ENCODE measurements at places on chromosomes 12 and 14.

DNA sequence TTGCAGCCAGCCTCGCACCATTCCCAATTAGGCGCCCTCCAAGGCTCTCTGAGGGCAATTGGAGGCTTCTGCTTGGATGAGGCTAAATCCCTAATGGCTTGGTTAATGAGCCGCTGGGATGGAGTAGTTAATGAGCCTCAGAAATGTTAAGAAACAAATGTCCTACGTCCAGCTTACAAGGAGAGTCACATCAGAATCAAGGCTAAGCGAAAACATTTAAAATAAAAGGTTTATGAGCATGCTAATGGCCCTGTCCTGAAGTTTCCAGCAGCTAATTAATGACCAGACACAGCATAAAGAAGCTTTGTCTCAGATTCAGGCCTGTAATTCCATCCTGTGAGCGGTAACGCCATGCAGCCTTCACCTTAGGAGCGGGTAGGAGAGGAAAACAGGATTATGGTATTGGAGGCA, 200.7 kb upstream of the BCL2L14 start:
- DNase-seq, result no peak
- H3K27ac ChIP-seq, result no peak overlapping the region
- no peaks in the 10 kb centered on the region for H3K27me3 ChIP-seq
- H3K4me3 ChIP-seq, result no peak overlapping the region
- H3K4me1 ChIP-seq, result peaks cover 3% of the 10 kb centered on the region
- peaks cover 61% of the 10 kb centered on the region for H3K36me3 ChIP-seq

DNA sequence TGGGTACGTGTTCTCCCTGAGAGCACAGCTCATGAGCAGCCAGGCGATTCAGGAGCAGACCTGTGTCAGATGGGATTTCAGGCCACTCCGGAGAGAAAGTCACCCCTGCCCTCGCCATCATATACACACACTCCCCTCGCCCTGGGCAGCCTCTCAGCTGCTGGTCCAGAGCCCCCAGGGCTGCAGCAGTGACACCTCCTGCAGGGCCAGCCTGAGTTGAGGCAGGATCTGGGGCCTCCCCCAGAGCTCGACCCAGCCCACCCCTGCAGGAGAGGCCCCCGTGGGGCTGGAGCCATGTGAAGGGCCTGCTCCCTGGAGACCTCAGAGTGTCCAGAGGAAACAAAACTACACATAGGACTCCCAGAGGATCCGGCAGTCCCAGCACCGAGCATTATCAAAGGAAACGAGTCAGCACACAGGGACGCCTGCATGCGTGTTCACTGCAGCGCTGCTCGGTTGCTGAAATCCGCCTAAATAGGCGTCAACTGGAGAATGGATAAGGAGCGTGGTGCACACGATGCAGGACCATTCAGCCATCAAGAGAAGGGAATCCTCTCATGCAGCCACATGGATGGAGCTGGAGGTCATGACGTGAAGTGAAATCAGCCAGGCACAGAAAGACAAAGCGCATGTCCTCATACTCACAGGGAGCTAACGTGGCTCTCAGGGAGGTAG, 104.0 kb downstream of the TNFAIP2 start:
- H3K27me3 ChIP-seq, result peaks cover 40% of the 10 kb centered on the region
- no peak for DNase-seq
- H3K27ac ChIP-seq, result no peak overlapping the region
- H3K36me3 ChIP-seq, result no peaks in the 10 kb centered on the region
- H3K4me1 ChIP-seq, result no peaks in the 10 kb centered on the region
- no peak overlapping the region for H3K4me3 ChIP-seq

GRCh38 chr12:48972213-48972951, 847 bp upstream of the WNT10B start:
- H3K27me3 ChIP-seq, result peaks cover 96% of the 10 kb centered on the region
- H3K27ac ChIP-seq, result no peak overlapping the region
- DNase-seq, result no peak
- H3K36me3 ChIP-seq, result no peaks in the 10 kb centered on the region

GRCh38 chr12:56716458-56716857, 8.6 kb downstream of the NACA start:
- H3K27ac ChIP-seq, result peak overlapping the region; percentile 90
- peaks cover 48% of the 10 kb centered on the region for H3K36me3 ChIP-seq
- H3K4me1 ChIP-seq, result peaks cover 45% of the 10 kb centered on the region
- H3K4me3 ChIP-seq, result no peak overlapping the region
- H3K27me3 ChIP-seq, result no peaks in the 10 kb centered on the region
- DNase-seq, result no peak

- peaks cover 33% of the 10 kb centered on the region for H3K36me3 ChIP-seq
- no peaks in the 10 kb centered on the region for H3K27me3 ChIP-seq
- no peak for DNase-seq
- no peak overlapping the region for H3K27ac ChIP-seq
These were observed 87.0 kb downstream of the HMGA2 start for GRCh38 chr12:65911321-65911720.

GRCh38 chr12:74424778-74425177, 112.9 kb upstream of the ATXN7L3B start:
- H3K4me3 ChIP-seq, result no peak overlapping the region
- H3K27ac ChIP-seq, result no peak overlapping the region
- H3K27me3 ChIP-seq, result no peaks in the 10 kb centered on the region
- H3K36me3 ChIP-seq, result no peaks in the 10 kb centered on the region
- no peaks in the 10 kb centered on the region for H3K4me1 ChIP-seq

DNA sequence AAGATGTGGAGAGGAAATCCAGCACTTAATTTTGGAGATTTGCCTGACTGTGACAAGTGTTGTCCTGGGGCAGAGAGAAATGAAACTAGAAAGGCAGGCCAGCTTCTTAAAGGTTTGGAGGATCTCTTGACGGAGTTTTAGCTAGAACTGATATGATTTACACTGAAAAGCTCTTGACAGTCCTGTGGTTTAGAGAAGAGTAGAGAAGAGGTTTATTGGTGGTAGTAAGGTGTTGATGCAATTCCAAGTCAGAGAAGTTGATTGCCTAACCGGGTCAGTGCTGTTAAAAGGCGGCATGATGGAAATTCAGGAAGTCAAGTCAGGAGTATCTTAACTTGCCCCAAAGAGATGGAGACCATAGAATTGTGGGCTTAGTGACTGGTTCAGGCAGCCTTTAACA, 89.0 kb upstream of the TRAF3 start:
- peaks cover 3% of the 10 kb centered on the region for H3K36me3 ChIP-seq
- H3K27me3 ChIP-seq, result no peaks in the 10 kb centered on the region
- no peak overlapping the region for H3K4me3 ChIP-seq

DNA sequence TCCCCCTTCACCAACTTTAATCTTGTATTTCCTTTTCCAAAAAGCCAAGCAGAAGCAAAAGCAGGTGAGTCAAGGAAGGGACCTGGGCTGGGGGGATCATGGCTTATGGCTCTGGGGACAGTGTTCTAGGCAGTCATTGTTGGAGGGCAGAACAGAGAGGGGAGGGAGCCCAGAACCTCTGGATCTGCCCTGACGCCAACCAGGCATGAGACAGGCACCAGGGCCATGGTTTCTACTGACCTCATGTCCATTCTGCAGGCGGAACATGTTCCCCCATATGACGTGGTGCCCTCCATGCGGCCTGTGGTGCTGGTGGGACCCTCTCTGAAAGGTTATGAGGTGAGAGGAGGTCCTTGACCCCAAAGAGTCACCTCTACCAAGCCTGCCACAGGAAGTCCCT, 6.6 kb downstream of the CACNB3 start:
- peaks cover 6% of the 10 kb centered on the region for H3K36me3 ChIP-seq
- no peaks in the 10 kb centered on the region for H3K27me3 ChIP-seq
- peaks cover 1% of the 10 kb centered on the region for H3K4me1 ChIP-seq

- peaks cover 26% of the 10 kb centered on the region for H3K27me3 ChIP-seq
- H3K36me3 ChIP-seq, result no peaks in the 10 kb centered on the region
- no peak for DNase-seq
- no peak overlapping the region for H3K4me3 ChIP-seq
- H3K4me1 ChIP-seq, result peaks cover 2% of the 10 kb centered on the region
- no peak overlapping the region for H3K27ac ChIP-seq
These were observed 47.6 kb downstream of the NINJ2 start for GRCh38 chr12:615620-616019.

GRCh38 chr14:65461730-65462129, 49.2 kb downstream of the FUT8 start:
- no peak overlapping the region for H3K27ac ChIP-seq
- DNase-seq, result no peak
- H3K36me3 ChIP-seq, result peaks cover 12% of the 10 kb centered on the region
- H3K27me3 ChIP-seq, result peaks cover 4% of the 10 kb centered on the region
- peaks cover 8% of the 10 kb centered on the region for H3K4me1 ChIP-seq

DNA sequence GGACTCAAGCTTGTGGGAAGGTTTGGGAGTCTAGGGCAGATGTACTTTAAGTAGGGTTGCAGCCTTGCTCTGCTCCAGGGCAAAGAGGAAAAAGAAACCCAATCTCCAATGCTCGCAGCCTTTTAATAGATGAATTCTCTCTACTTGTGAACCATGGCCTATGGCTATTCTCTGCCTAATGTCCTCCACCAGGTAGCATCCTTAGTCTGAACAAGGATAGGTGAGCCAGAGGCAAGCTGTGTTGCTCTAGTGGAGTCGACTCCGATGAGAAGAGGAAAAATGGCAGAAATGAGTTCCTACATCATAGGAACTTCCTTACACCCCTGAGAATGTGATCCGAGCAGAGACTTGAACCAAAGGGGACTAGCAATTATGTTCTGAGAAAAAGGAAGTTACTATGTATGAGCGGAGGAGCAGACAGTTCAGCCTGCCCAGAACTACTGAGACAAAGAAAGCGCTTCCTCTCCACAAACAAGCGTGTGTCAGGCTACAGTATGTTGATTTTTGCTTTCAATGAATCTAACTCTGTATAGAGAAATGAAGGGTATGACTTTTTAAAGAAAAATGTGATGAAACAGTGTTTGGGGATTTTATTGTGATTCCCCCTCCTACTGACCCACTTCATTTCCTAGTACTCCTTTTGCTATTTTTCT, 153.6 kb upstream of the ARID2 start:
- H3K27me3 ChIP-seq, result peaks cover 27% of the 10 kb centered on the region
- peaks cover 10% of the 10 kb centered on the region for H3K4me1 ChIP-seq
- no peak overlapping the region for H3K27ac ChIP-seq
- no peak for DNase-seq

DNA sequence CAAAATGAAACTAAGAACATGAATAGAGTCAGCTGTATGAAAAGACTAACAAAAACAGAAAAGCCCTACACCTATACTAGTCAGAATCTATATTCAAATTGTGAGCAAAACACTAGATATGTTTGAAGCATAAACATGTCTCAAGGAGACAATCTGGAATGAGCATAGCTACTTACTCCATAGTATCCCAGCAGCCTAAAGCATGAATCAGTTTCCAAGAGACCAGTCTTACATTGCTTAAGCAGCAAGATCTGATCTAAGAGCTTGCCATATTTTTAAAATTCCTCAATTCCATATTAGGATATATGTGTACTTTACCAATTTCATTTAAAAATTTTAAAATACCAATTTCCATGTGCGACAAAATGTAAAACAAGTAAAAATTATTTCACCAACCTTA, 7.7 kb downstream of the CAPS2 start:
- H3K36me3 ChIP-seq, result no peaks in the 10 kb centered on the region
- no peaks in the 10 kb centered on the region for H3K27me3 ChIP-seq
- no peak overlapping the region for H3K4me3 ChIP-seq
- peaks cover 4% of the 10 kb centered on the region for H3K4me1 ChIP-seq
- no peak overlapping the region for H3K27ac ChIP-seq

DNA sequence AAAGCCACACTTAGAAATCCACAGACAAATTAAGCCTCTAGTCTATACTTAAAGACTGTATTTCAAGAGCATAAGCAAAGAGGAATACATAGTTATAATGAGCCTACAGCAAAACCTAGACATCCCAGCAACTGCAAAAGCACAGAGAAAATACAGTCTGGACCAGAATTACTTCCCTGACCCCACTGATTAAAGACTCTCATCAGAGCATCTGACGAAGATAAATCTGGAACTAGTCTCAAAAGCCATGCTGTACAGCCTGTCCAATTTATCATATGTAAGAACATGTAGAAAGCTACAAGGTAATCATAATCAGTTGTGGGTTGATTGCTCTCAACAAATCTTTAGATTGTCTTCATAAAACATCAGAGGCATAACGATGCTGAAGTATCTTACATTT, 285.1 kb upstream of the CAND1 start:
- H3K4me3 ChIP-seq, result no peak overlapping the region
- peaks cover 11% of the 10 kb centered on the region for H3K4me1 ChIP-seq
- H3K27ac ChIP-seq, result no peak overlapping the region
- H3K36me3 ChIP-seq, result no peaks in the 10 kb centered on the region
- no peak for DNase-seq
- H3K27me3 ChIP-seq, result no peaks in the 10 kb centered on the region

DNA sequence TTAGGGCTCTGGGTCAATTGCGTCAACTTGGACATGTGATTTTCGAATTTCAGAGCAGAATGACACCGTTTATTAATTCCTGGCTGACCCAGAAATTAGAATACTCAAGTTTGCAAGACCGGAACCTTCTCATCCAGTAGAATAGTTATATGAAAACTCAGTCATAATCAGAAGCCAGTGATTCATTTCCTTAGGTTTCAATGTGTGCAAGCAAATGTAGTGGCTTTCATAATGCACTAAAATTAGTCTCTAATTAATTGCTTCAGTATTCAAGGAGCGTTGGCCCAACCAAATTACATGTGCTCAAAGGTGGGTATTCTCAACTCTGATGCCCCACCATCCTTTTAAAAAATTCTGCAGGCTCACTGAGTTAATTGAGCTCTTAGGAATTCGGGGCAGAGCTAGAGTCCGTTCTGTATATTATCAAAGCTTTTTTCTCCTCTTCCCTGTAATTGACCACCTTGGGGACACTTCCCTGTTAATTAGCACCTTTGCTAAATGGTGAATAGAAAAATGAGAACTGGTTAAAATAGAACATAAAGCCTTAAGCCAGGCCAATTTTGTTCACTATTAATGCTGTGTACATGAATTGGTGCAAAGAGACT, 55.4 kb downstream of the DAO start:
- H3K4me1 ChIP-seq, result no peaks in the 10 kb centered on the region
- peaks cover 22% of the 10 kb centered on the region for H3K27me3 ChIP-seq
- H3K27ac ChIP-seq, result no peak overlapping the region
- no peaks in the 10 kb centered on the region for H3K36me3 ChIP-seq
- H3K4me3 ChIP-seq, result no peak overlapping the region

DNA sequence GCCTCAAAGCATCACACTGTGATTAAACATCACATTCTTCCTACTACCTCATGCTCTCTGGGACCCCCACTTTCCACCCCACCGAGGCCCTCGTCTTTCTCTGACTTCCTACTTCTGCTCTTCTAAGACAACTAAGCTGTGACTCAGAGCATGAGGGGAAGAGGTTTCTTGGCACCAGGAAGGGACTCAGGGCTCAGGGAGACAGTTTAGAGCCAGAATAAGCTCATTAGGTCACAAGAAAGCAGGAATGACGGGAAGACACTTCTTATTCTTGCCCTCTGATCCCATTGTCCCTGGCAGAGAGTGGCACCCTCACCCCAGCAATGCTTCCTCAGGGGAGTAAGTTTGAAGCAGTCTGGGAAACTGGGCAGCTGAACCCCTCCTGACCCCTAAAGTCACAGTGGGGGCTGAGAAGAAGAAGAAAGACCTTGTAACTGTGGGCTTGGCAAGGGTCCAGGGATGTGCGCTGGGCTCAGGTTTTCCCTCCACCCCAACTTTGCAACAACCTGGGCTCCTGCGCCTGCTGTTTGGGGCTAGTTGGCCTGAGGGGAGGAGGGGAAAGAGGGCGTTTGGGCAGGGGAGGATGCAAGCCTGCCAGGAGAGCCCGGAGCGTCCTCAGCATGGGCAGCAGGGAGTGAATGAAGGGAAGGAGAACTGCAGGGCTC, 64.6 kb upstream of the ACTN1 start:
- peaks cover 14% of the 10 kb centered on the region for H3K4me1 ChIP-seq
- peaks cover 11% of the 10 kb centered on the region for H3K27me3 ChIP-seq
- no peak for DNase-seq
- H3K27ac ChIP-seq, result no peak overlapping the region
- no peaks in the 10 kb centered on the region for H3K36me3 ChIP-seq
